Natural killer cell (primary cell): ENCODE measurements at places on chromosomes 16 and 17.

GRCh38 chr16:69865701-69866100 lies 85.4 kb upstream of the CLEC18A start:
- DNase-seq: no peak

DNA sequence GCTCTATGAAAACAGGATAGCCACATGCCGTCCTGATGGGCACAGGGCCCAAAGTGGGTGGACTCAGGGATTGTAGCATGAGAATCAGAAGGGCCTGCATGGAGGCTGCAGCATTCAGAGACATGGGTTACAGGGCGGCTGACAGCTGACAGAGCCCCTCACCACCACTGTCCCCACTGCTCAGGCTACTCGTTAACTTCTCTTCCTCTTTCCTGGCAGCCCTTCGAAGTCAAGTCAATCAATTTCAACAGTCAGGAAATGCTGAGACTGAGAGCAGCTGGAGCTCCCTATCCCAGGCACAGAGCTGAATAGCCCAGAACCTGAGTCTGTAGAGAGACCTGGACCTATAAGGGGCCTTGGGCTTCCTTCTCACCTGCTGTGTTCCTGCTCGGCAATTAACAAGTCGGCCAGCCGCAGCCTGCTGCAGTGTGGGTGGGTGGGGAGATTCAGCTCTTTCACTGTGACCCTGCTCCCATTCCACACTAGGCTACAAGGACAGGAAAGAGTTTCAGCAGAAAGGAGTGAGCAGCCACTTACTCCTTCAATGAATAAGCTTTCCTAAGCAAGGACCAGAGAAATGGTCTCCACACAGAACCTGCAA lies 76.9 kb downstream of the TEX14 start:
- no peak for DNase-seq

- no peak for DNase-seq
These were observed 47.7 kb upstream of the XYLT1 start for GRCh38 chr16:17518441-17518840.

- DNase-seq: no peak
These were observed 22.8 kb upstream of the MTSS2 start for GRCh38 chr16:70708366-70709246.

- DNase-seq: no peak
These were observed 28.0 kb downstream of the ARHGAP23 start for GRCh38 chr17:38456031-38456815.

GRCh38 chr16:27052007-27052406 lies 14.7 kb upstream of the C16orf82 start:
- no peak for DNase-seq

DNA sequence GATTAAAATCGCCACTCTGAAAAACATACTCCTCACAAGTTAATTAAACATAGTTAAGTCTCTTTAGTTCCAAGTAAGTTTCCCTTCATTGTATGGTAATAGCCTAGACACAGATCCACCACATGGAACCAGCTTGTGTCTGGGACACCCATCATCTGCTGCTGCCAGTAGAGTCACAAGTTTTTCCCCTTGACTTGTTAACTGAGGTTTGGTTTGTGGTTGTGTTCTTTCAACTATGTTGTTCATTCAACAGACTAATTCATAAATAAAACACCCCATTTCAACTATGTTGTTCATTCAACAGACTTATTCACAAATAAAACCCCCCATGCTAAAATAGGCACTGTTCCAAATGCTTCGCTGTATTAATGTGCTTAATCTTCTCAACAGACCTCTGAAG lies 24.4 kb downstream of the YWHAE start:
- no peak for DNase-seq

DNA sequence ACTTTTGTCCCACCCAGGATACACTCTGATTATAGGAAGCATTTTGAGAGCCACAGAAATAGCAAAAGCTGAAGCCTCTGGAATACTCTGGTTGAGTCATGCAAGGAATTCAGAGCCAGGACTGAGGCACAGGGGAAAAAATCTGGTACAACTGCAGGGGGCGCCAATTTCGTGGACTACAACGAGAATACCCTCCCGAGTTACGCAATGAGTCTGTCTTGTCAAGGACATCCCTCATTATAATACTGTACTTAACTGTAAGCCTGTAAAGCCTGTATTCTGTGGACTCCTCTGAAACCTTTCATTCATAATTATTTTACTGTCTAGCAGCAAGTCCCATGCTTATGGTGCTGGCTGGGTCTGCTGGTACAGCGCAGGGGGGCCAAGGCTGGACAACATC lies 7.8 kb downstream of the HOXB1 start:
- DNase-seq: no peak

GRCh38 chr16:51326131-51326856 lies 175.2 kb upstream of the SALL1 start:
- no peak for DNase-seq

DNA sequence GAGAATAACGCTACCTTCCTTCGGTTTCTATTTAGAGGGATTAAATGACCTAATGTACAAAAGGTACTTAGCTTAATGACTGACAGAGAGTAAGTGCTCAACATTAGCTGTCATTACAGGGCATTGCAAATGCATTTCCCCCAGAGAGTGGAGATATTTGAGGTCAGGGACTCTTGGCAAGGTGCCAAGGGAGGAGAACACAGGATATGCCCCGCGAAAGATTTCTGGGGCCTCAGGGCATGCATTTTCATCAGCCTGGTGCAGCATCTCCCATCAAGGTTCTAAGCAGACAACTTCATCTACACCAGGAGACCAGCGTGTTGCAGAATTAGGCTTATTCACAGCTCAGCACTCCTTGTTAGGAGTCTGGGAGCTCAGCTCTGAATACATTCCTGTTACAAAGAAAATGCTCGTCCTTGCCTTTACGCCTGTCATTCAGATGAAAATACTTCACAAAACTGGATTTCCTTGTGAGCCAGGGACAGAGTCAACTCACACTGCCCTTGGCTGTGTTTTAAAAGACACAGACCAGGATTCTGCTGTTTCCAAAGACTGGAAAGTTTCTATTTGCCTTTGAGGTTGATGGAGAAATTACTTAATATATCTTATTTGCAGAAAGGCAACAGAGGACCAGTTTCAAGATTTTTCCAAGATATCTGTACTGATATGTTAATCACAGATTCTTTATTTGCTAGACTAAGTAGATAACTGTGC lies 108.2 kb downstream of the VAT1L start:
- DNase-seq: no peak

GRCh38 chr17:50830352-50830751 lies 5.0 kb upstream of the WFIKKN2 start:
- DNase-seq: no peak
